Renal pelvis (tissue), 12 donors: ENCODE measurements at places on chromosomes 1 and 21. TPM values are rescaled to one million over a fixed set of nuclear protein-coding genes. Genes with fewer than 3 reads are reported as not detected.

PADI1 gene
- polyA plus RNA-seq, result 0.22 TPM

GRCh38 chr1:229869687-229870086 is 197.4 kb upstream of the GALNT2 start:
- DNase-seq, result no peak

GRCh38 chr1:156652131-156652991 is 10.4 kb downstream of the BCAN start:
- DNase-seq, result peak; percentile 75

DNA sequence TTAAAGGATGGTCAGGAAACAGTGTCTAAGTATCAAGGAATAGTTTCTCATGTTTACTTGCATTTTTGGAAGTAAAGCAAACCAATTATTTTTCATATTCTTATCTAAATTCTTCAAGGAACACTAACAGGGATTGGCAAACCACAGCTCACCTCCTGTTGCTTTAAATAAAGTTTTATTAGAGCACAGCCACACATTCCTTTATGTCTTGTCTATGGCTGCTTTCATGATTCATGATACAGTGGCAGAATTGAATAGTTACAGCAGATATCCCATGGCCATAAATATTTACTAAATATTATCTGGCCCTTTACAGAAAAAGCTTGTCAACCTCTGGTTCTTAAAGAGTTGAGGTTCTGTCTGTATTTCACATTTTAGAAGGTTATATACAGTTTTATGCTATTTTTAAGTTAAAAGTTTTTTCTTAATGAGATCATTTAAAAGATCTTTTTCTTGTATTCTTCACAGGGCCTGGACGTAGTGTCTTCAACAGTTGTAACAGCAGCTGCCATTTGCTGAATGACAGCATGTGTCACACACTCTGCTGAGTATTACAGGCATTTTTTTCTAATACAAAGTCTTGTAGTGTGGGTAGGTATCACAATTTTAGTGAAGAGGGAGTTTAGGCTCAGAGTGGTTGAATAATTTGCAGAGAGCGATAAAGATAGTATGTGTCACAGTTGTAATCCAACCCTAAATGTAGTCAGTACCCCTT is 2.6 kb downstream of the ZNF691 start:
- no peak for DNase-seq

RPAP2 gene
- 26.6 TPM for polyA plus RNA-seq

DNA sequence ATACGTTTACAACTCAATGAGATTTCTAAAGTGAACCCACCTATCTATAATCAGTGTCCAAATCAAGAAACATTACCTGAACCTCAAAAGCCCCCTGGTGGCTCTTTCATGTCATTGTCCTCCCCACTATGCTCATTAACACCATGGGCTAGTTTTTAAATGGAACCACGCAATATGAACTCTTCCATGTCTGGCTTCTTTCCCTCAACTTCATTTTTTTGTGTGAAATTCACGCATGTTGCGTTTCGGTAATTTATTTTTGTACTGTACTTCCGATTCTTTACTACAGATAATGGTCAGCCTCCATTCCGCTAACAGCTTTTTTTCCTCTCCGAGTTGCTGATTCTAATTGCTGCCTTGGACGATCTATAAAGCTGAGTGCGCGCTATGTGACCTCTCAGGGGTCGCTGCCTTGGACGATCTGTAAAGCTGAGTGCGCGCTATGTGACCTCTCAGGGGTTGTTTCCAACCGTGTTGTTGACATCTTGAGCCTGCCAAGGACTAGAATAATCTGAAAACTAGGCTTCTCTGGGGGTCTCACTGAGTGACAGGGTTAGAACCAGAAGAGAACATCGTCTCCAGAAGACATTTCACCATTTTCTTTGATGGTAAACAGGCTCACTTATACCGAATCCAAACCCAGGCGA is 1.1 kb upstream of the CACYBP start:
- peak; percentile 72 for DNase-seq

DNA sequence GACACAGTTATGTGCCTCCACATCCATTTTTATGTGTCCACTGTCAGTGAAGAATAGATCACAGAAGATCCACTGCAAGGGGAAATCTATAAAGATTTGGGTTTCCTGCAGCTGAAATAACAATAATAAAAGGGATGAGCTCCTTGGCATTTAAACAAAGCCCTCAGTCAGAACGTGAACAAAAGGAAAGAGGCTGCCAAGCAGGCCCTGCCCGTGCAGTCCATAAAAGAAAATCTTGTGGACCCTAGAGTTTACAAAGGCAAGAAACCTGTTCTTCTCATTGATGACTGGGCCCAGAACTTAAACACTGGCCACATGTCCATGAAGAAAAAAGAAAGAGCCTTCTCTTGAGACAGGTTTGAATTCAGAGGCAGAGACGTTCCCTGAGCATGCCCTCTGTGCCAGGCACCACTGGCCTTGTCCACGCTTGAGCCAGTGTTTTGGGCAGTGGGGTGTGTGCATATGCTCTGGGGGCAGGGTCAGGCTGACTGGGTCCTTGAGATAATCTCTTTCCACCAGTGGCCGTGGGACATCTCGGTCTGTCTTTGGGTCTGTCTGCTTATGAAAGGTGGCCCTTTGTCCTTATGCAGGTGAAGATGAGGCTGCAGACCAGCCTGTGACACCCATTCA is 142.7 kb downstream of the HIVEP3 start:
- no peak for DNase-seq
